SW 1271 (cell line): ENCODE measurements at places on chromosomes 5 and 9.

DNA sequence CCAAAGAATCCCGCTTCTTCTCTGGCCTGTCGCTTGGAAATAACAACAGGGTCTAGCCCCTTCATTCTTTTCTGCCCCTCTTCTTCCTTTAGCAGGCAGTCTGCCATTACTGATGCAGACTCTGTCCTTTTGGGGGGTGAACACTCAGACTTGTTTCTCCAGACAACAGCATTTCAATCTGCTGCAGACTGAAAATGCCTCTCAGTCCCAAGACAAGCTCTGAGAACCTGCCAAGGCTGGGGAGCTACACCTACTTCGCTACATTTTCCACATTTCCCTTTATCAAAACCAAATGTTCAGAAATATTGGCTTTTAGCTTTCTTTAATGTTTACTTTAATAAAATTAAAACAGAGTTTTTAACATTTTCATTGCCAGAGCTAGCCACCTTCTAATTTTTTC is 152.4 kb downstream of the MPDZ start:
- no peak for DNase-seq

DNA sequence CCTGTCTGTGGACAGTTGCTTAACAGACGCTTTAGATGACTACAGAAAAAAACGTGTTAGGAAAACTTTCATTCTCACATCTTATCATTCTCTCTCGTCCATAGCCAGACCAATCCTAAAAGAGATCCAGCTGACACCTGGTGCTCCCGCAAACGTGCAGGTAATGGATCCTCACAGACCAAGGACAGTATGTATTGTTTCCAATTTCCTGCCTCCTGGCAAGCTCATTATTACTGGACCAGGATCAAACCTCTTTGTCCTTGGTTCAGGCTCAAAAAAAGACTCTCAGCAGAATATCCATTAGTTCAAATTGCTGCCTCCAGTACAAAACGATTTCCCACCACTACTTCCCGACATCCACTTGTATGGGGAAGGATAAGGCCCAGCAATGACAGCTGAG is 62.4 kb downstream of the SERINC5 start:
- no peak for DNase-seq

DNA sequence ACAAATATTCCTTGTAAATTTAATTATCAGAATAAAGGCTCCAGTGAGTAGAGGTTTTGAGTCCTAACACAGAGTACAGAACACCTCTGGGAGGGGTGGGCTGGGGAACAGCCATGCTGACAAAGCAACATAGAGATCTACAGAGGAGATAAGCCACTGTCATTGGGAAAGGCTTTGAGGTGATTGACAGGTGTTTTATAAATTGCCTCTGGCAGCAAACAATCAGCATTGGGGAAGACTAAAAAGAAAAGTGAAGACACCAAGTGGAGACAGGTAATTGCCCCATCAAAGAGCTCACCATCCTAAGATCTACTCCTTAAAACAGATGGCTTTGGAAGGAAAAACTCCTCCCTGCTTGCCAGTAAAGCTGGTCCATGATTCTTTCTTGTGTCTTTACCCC is 189.7 kb upstream of the TLE4 start:
- no peak for DNase-seq

- no peak for DNase-seq
These were observed 113.0 kb downstream of the FRMD3 start for GRCh38 chr9:83425240-83425639.

DNA sequence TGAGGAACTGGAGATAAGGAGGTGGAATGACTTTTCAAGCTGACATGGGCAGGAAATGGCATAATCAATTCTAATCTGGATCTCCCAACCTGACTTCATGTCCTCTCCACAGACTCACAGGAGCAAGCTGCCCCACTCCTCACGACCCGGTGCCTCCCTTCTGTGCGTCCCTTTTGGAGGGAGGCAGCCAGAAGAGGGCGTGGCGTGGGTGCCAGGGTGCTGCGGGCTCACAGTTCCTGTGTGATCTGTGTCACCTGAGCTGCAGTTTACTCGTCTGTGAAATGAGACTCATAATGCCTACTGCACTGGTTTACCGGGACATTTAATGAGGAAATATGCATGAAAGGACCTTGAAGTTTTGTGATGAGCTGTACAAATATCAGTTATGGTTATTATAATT is 207.4 kb downstream of the DAB2IP start:
- DNase-seq: no peak

GRCh38 chr9:38342096-38342495 is 50.4 kb upstream of the ALDH1B1 start:
- DNase-seq: no peak

- no peak for DNase-seq
These were observed 220.0 kb upstream of the ADAMTSL1 start for GRCh38 chr9:18253950-18254349.

- DNase-seq: no peak
These were observed 1.2 kb downstream of the ST8SIA4 start for GRCh38 chr5:100901821-100902341.

DNA sequence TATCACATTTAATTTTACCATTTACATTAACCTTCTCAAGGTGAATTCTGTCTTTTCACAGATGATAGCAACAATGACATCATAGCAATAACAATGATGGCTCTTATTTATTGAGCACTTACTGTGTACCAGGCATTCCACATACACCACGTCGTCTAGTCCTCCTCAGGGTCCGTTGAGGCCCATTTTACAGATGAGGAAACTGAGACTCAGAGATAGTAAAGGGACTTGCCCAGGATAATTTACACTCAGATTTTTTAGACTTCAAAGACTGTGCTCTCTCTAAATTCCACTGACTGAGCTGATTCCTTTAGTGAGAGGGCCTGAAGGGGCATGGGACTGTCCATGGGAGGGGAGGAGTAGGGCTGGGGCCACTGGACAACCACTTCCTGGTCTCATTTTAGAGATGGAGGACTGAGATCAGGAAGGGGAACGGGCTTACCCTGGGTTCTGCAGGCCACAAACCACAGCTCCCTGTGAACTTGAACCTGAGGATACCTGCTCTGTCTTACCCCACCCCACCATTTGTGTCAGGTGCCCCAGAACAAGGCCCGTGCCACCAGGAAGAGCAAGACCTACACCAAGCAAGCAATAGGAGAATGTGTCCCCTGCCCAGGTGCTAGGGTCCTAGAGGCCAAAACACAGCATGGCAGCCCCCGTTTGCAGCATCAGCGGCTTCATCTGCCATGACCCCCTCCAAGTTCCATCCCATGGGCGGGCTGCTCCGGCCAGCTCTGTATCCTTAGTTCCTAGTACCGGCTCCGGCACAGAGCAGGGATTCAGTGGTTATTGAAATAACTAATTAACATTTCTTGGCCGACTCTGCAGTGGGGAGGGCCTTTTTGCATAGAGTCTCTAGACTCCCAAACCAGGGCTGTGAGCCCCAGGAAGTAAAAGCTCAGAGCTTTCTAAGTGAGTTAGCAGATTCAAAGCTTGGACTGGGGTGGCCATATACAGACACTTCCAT is 96.6 kb downstream of the RGS3 start:
- no peak for DNase-seq

GRCh38 chr5:138658676-138659075 is 83.5 kb upstream of the HSPA9 start:
- no peak for DNase-seq

- DNase-seq: no peak
These were observed 687.0 kb upstream of the FTMT start for GRCh38 chr5:121164632-121165031.

DNA sequence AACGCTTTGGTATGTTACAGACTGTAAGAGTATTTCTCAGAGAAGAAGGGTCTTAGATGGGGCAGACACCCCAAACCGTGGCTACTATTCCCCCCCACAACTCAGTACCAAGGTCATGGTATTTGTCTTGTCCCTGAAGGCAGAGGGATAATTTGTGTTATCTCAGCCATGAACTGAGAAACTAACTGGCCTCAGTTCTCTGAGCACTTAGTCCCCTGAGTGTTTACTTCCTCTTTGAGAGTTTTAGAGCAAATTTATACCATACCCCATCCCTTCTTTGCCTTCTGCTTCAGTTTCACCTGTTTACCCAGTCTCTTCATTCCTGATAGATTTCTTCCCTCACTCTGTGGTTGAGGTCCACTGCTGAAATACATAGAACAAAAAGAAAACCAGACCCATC is 183.9 kb downstream of the LRRC70 start:
- no peak for DNase-seq

- no peak for DNase-seq
These were observed 1.5 kb downstream of the C9orf40 start for GRCh38 chr9:74951107-74951720.

DNA sequence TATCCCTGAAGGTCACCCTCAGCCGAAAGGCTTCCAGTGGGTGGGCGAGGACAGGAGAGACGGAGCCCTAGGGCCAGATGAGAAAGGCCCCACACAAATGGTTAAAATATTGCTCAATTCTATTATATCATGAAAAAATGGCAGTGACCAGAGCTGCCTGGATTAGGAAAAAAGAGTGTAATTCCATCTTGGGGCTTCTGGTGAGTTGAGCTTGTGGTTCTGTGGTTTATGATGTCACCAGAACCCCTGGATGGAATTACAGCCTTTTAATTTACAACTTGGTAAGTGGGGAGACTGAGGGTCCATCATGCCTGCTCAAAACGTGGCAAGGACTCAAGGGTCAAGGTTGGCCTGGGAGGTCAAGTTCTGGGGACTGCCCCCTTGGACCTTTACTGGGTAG is 55.5 kb upstream of the STC2 start:
- no peak for DNase-seq

DNA sequence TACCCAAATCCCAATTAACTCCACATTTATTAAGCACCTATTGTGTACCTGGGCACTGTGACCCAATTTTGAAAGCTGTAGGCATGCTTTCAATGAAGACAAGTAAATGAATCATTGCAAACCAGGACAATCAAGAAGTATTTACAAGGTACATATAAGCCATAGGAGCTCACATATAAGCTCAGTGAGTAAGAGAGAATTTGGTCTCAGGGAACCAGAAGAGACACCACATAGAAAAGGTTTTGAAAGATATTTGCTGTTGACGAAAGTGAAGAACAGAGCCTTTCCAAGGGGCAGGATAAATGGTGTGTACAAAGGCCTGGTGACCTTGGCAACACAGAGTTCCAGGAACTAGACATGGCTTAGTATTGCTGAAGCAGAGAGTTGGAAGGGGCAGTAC is 187.6 kb downstream of the CD180 start:
- no peak for DNase-seq

DNA sequence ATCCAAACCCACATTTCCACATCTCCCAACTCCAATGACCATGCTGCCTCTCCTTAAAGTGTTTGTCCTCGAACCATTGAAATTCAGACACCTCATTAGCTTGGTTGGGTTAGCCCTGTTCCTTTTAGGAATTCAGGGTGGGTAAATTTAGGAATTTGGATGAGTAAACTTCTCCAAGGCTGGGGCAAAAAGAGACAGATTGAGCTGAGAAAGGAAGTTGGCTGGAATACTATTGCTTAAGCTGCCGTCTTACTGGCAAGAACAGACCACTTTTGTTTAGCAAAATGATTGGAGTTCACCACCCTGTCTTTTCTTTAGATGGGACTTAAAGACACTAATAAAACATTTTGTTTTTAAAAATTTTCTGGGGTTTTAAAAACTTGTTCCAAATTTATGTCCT is 143.6 kb upstream of the GDNF start:
- no peak for DNase-seq

- no peak for DNase-seq
These were observed 13.6 kb downstream of the MCCC2 start for GRCh38 chr5:71600783-71601182.

DNA sequence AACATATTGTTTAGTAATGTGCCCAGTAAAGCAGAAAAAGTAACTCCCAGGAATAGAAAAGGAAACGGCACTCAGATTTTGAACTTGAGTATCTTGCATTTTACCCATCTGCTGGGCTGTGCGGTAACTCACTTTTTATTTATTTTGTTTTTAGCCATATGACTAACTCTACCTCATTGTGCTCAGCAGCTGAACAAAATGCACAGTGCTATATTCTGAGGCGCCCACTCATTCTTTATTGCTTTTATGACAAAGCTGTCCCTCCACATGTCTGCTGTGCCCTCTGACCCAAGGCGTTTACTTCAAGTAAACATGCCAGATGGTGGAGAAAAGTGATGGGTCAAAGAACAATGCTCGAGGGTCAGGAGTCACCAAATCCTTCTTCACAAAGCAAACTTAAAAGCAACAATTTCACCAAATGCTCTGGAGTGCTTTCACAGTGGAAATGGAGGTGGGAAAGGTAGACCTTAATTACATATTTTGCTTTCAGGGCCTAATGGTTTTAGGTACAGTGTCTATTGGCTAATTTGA is 215.2 kb upstream of the ELAVL2 start:
- DNase-seq: no peak

GRCh38 chr5:134097211-134097749 is 17.2 kb upstream of the TCF7 start:
- no peak for DNase-seq

- DNase-seq: peak; percentile 70
These were observed 277.6 kb upstream of the ADAMTS16 start for GRCh38 chr5:4862500-4862899.

DNA sequence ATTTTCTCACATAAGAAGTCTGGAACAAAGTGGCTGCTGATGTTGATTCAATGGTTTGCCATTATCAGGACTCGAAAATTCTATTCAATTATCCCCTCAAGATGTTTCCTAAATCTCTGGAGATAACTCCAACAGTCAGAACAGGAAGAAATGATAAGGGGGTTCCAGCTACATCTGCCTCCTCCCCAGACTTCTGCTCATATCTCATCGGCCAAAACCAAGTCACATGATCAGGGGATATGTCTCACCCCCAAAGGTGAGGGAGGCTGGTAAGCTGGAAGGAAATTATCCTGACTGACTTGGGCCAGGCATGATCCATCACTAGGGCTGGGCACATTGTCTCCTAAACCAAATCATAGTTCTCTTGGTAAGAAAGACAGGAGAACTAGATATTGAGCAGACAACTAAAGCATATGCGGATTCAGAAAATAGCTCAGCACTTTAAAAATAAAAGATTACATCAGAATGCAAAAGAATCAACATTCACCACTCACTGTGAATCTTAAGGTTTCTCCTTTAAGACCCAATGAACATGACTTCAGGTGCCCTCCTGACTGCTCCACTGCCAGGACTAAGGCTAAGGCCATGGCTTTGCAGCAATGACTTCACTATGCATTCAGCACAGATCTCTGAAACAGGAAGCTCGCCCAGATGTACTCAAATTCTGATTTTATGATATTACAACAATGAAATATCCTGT is 306.3 kb downstream of the ENC1 start:
- DNase-seq: no peak
